Hematopoietic multipotent progenitor cell treated with erythropoietin and hydrocortisone succinate and interleukin-3 and kit ligand, for 15 days (in vitro differentiated cells): ENCODE measurements at places on chromosomes 2 and 18.

DNA sequence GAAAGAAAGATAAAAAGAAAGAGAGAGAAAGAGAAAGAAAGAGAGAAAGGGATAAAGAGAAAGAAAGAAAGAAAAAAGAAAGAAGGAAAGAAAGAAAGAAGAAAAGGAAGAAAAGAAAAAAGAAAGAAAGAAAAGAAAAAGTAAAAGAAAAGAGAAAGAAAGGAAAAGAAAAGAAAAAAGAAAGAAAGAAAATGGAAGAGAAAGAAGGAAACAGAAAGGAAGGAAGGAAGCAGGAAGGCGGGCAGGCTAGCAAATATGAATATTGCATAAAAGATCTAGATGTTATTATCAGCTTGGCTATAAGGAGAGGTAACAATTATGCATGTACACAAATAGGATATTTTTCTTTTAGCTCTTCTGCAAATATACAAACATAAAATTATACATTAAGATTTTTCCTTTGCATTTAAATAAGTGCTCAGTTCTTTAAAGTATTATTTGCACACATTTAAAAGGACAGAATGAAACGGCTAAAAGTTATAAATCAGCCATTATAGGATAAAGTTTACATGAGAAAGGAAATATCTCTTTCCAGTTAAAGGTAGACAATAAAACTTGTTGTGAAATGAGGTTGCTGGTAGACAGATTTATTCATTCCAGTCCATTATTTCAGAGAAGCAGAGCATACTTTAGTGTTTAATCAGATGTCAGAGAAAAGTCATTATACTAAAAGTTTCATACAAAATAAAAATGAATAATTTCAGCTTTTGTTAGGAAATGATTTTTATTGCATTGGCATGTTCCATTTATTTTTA is 511.4 kb downstream of the KCNJ3 start:
- DNase-seq: no peak

- DNase-seq: no peak
Measured at GRCh38 chr2:98058191-98058975, 28.6 kb upstream of the VWA3B start.

DNA sequence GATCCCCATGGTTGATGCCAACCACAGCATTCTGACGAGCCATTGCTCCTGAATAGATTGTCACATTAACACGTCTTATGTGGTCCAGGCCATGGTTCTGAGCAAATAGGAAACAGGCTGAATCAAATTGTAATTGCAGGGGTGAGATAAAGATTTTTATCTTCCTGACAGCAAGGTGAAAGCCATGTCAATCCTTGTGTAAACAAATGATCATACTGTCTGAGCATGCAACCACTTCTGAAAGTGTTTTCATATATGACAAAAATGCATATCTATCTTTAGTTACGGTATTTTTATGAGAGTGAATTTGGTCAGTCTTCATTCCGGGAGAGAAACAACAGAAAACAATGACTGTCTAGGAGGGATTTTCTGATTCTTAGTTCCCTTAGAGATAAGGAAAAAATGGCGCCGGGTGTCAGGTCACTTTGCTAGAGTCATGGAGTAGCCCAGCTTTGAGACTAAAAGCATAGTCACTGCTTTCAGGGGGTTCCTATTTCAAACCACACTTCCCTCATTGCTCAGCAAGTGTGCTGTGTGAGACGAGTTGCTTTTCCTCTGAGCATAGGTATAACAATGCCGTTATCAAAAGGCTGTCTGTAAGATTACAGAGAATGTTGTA is 958.9 kb downstream of the DCDC2C start:
- no peak for DNase-seq

DNA sequence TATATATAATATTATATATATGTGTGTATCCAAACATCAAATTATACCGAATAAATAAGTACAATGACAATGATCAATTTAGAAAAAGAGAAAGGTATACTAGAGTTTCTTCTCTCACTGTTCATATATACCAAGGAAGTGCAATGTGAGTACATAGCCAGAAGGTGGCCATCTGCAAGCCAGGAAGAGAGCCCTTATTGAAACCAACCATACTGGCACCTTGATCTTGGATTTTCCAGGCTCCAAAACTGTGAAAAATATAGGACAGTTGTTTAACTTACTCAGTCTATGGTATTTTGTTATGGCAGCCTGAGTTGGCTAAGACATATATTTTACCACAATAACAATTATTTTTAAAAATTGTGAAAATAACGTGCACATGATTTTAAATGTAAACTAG is 1490.2 kb upstream of the SLC39A10 start:
- DNase-seq: no peak

GRCh38 chr2:207390302-207391095 is 139.3 kb upstream of the CREB1 start:
- DNase-seq: no peak

DNA sequence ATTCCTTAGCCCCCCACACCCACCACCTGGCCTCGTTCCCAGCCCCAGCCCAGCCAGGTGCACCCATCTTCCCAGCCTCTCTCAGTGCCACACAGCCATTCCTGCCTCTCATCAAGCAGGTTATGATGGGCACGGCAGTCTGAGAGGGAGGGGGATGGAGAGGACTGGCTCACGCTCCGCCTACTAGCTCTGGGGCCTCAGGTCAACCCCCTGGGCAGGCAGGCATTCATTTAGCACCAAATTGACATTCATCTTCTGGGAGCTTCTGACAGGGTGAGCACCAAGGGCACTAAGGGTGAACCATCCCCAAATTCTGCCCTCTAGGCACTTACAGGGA is 66.2 kb upstream of the FOSL2 start:
- DNase-seq: no peak

DNA sequence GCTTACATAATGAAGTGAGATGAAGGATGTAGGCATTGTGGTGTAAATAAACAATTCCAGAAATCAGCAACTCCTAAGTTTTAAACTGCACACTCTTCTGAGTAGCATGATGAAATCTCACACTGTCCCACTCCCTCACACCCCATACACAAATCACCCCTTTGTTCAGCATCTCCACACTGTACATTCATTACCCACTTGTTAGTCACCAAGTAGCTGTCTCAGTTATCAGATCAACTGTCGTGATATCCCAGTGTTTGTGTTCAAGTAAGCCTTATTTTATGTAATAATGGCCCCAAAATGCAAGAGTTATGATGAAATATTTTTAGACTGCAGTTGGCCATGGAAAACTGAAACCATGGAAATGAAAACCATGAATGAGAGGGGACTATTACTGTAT is 135.7 kb downstream of the GRB14 start:
- no peak for DNase-seq

GRCh38 chr18:62928326-62928725 is 213.0 kb downstream of the PHLPP1 start:
- no peak for DNase-seq

- no peak for DNase-seq
Measured at GRCh38 chr18:4412286-4412685, 42.8 kb downstream of the DLGAP1 start.

DNA sequence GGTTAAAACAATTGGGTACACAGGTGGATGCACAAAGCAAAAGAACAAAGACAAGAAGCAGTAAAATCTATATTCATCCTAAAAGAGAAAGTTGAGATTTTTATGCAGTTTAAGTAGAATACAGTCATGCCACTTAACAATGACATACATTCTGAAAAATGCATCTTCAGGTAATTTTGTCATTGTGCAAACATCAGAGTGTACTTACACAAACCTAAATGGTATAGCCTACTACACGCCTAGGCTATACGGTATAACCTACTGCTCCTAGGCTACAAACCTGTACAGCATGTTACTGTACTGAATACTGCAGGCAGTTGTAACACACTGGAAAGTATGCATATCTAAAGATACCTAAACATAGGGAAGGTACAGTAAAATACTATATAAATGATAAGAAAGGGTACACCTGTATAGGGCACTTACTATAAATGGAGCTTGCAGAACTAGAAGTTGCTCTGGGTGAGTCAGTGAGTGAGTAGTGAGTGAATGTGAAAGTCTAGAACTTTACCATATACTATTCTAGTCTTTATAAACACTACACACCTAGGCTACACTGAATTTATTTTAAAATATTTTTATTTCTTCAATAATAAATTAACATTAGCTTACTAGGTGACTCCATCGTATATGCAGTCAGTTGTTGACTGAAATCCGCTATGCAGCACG is 132.9 kb downstream of the BARD1 start:
- DNase-seq: no peak

GRCh38 chr2:44768438-44769236 is 172.9 kb upstream of the SIX3 start:
- DNase-seq: no peak

DNA sequence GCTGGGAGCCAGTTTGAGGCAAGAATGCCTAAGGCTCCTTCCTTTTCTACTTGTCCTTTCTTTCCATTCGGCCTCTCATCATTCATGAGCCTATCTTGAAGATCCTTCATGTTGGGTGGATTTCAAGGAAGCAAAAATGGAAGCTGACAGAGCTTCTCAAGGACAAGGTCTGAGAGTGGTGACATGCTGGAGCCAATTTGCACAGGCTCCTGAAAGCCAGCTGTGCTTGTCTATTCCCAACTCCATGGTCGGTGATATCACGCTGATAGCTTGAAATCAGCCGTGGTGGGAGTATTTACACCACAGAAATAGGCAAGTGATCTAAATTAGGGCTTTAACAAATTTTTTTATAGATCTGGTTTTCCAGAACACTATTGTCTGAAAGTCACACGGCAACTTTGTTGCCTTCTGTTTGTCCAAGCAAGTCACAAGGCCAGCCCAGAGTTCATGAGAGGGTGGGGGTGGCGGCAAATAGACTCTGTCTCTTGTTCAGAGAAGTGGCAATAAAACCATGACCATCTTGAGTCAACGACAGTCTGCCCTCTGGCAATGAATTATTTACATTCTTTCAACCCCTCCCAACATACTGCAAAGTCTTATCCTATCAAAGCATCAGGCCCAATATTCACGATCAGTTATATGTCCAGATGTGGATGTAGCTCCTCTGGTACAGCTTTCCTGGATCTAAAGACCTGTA is 49.9 kb upstream of the SLC35F5 start:
- DNase-seq: no peak

- no peak for DNase-seq
Measured at GRCh38 chr2:24809316-24810007, 16.2 kb downstream of the CENPO start.

GRCh38 chr2:181553244-181553643 is 96.1 kb downstream of the ITGA4 start:
- DNase-seq: no peak

GRCh38 chr18:49016648-49017539 is 66.1 kb upstream of the SMAD7 start:
- DNase-seq: no peak

DNA sequence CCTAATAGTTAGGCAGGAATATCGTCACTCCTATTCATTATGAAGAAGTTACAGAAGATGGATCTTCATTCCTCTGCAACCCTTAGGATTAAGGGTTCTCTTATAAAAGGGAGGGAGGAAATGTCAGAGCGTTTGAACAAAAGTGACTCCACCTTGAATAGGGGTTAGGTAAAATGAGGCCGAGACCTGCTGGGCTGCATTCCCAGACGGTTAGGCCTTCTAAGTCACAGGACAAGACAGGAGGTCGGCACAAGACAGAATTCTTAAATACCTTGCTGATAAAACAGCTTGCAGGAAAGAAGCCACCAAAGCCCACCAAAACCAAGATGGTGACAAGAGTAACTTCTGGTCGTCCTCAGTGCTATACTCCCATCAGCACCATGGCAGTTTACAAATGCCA is 147.6 kb downstream of the CDCA7 start:
- no peak for DNase-seq

DNA sequence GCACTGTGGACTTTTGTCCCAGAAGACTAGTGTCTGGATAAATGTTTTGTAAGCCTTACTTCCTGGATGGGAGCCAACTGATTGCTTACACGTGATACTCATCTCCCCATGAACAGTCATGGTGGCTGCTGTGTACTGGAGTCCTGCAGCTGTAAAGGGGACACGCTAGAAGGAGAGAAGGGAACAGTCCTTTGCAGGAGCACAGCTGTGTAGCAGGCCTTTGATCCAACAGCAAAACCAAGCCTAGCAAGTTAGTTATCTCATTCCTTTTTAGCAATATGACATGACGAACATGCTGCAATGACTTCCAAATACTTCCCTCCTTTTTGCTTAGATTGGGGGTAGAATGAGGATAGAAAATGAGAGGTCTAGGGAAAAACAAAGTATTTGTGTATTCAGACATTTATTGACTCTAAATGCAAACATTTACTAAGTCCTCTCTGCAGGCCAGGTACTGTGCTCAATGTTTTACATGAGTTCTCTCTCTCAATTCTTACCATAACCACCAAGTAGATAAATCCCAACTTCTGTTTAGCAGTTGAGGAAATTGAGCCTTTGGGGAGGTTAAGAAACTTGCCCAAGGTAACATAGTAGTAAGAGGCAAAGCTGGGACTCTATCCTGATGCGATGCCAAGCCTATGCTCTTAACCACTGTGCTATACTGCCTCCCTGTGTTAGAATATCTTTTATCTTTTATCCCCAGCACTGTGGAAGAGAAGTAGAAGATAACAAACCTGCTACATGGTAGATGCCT is 55.4 kb upstream of the CD28 start:
- no peak for DNase-seq

DNA sequence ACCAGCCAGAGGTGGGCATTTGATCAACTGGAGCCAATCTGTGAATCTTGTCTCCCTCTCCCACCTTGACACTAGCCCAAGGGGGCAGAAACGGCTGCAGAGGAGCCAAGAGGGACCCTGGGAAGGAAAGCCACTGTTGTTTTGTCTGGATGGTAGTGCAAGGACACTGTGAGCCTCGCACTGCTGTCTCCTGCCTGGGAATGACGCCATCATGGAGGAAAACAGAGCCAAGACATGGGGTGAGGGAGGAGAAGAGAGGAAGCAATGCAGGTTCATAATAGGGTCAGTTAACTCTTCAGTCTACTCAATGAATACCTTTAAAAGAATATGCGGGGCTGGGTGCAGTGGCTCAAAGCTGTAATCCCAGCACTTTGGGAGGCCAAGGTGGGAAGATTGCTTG is 231.1 kb upstream of the AGAP1 start:
- DNase-seq: no peak

DNA sequence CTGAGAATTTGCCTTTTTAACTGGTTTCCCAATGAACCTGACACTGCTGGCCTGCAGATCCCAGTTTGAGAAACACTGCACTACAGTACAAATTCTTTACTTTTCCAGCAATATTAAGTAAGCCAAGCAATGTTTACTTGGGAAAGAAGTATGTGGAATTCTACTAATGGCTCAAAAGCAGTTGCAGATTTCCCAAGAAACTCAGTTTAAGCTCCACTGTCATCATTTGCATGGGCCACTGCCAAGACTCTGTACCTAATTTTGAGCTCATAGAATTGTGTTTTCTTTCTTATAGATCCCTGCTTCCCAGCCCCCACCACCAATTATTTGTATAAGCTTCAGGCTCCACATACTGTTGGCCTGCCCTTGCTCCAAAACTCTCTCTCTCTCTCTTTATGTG is 676.1 kb downstream of the RNF144A start:
- no peak for DNase-seq

GRCh38 chr2:85175369-85176299 is 42.4 kb downstream of the TCF7L1 start:
- no peak for DNase-seq

GRCh38 chr2:23100406-23100805 is 284.6 kb upstream of the KLHL29 start:
- no peak for DNase-seq

GRCh38 chr18:58386780-58387179 is 242.1 kb downstream of the ALPK2 start:
- DNase-seq: no peak

GRCh38 chr2:160381425-160381951 is 112.1 kb downstream of the RBMS1 start:
- no peak for DNase-seq
